ENCODE measurements at places on chromosomes 4 and X.
A peak's percentile ranks its signal among the peaks of the same experiment; 100 is the strongest.

DNA sequence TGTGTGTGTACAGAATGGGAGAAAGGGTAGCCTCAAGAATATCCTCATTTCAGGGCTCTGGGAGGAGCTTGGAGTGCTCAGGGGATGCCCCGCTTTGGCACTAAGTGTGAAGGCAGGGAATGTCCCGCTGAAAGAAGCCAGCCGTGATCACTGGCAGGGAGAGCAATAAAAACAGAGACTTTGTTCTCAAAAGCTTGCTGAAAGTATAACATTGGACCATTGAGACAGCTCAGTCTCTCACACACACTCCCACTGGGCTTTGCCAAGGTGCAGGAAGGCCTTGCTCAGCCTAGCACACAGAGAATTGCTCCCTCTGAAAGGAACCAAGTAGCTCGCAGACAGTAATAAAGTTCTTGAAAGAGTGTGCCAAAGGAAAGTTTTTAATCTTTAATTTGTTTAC is 143.8 kb upstream of the SLITRK2 start:
- DNase-seq, result no peak

DNA sequence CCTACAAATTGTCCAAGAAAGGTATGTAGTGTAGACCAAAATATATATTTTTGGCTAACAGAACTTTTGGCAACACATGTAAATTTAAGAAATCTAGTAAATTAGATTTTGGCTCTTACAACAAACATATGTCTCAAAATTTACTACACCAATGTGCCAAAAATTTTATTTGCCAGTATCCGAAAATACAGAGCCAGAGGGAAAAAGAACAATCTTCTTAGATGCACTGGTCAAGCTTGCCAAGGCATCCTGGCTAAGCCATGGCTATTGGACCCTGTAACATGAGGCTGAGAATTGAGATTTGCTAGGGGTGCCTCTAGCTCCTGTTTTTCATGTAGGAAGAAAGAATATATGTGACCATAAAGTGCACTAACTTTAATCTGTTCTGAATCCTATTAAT is 91.8 kb downstream of the GABRG1 start:
- DNase-seq, result no peak

GRCh38 chr4:52376132-52376704 is 282.9 kb downstream of the USP46 start:
- DNase-seq, result peak; percentile 40

- no peak for DNase-seq
Observed at GRCh38 chrX:153565996-153566580, 32.9 kb downstream of the CCNQ start.

DNA sequence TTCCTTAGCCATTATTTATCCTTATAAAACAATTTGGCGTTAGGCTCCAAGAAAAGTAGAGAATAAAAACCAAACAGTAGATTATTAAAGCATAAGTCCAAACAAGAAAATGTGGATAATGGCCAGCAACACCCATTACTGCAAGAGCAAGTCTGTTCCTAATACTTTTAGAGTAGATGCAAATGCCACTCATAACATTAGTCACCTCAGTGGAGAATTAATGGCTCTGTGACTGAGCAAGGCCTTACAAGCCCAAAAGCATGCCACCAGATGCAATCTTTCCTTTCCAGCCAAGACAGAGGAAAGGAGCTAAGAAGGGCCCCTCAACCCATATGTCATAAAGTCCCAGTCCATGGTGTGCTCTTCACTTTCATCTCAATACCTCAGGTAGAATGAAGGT is 373.8 kb downstream of the OPHN1 start:
- no peak for DNase-seq

- no peak for DNase-seq
Observed at GRCh38 chr4:99696801-99697200, 39.2 kb upstream of the C4orf54 start.

DNA sequence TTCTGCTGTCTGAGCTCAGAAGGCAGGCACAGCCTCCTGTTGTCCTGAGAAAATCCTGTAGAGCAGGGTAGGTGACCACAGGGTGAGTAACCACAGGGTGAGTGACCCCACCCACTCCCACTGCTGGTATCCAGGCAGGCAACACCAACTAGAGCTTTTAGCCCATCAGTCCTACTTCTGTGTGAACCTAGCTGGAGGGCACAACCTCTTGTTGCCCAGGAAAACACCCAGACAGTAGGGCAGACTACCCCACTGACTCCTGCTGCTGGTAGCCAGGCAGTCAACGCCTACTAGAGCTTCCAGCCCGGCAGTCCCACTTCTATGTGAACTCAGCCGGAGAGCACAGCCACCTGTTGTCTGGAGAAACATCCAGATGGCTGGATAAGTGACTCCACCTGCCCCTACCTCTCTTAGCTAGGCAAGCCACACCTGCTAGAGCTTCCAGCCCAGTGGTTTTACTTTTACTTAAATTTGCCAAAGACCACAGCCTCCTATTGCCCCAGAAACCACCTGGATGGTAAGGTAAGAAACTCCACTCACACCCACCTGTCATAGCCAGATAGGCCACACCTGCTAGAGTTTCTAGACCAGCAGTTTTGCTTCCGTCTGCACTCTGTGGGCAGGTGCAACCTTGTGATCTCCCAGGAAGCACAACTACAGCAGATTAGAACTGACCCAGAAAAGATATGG is 371.6 kb downstream of the INPP4B start:
- DNase-seq, result no peak

DNA sequence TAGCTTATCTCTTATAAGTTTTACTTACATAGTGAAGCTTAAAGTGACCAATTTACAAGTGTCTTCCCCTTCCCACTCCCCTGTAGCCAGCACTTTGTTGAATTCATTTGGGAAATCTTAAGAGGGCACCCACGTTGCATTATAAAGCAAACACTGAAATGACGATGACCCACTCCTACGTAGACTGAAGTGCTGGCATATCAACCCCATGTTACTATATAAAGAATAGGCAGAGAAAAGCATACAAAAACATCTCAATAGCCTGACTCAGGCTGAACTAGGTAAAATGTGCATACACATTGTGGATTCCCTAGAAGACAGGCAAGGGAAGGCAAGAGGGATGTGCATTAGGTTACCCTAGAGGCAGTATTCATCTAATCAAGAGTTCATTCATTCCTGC is 313.4 kb downstream of the TENM3 start:
- DNase-seq, result no peak

- no peak for DNase-seq
Observed at GRCh38 chr4:136489101-136489500, 1043.2 kb downstream of the PCDH18 start.

GRCh38 chrX:17580539-17581152 is 156.6 kb upstream of the SCML1 start:
- peak; percentile 44 for DNase-seq

- DNase-seq, result no peak
Observed at GRCh38 chr4:83751336-83751949, 215.5 kb downstream of the GPAT3 start.

- DNase-seq, result no peak
Observed at GRCh38 chr4:112552668-112553067, 36.7 kb upstream of the NEUROG2 start.

- no peak for DNase-seq
Observed at GRCh38 chr4:48798117-48798516, 18.0 kb upstream of the FRYL start.

GRCh38 chrX:2342281-2342688 is 158.5 kb downstream of the DHRSX start:
- no peak for DNase-seq

DNA sequence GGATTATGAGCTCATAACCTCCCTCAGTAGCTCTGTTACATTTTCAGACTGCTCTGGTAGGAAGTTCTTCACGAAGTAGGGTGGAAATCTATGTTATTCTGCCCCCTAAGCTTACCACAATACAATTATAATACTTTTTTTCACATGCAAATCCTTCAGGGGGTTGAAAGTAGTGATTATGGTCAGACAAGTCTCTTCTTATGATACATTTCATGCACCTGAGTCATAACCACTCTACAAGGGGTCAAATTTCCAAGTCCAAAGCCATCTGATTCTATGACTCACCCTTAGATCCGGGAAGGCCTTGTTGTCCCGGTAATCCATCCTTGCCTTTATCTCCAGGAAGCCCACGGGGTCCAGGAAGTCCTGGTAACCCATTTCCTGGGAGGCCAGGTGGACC is 95.2 kb downstream of the ATG4A start:
- DNase-seq, result no peak

DNA sequence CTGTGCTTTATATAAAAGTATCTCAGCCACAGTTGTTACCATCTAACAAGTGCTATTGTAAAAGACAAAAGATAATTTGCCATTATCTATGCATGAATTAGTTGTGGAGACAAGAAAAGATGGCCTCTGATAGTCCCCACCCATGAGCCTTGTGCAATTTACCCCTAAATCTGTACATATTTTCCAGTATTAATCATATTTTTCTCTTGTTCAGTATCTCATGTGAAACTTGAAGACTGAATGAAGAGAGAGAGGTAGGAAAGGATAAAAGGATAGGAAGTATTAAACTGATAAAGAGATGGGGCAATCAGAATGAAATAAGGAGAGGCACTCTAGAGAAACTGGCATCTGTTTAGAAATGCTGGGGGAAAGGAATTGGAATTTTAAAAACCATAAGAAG is 3.7 kb downstream of the MYOZ2 start:
- DNase-seq, result no peak

GRCh38 chrX:120568035-120568434 is 7.3 kb upstream of the CUL4B start:
- no peak for DNase-seq

DNA sequence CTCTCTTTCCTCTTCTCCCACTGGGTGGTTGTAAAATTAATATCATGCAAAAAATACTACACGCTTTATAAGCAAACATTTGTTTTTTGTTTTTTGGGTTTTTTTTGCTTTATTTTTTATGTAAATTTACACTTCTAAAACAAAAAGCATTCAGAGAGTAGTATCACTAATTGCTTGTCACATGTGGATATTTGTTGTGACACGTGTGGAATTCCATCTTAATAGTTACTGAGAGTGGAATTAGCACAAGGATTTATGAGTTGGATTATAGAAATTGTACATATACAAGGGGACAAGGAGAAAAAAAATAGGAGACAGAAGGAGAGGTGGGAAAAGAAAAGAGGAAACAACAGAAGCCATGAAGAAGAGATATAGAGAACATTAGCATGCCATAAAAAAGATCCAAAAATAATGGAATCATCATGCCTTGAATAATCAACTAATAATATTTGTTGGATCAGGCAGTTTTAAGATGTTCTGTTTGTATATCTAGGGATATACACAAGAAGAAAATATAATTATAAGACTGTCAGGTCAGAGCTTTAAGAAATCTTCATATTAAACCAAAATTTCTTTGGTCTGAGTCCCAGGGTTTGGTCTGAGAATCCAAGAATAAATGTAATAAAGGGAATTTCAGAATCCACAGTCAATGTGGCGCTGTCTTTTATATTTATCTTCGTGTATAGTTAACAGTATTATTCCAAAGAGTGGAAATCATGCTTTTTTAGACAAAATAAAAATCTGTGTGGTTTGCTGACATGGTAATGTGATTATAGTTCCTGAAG is 98.5 kb upstream of the INTU start:
- DNase-seq, result no peak

DNA sequence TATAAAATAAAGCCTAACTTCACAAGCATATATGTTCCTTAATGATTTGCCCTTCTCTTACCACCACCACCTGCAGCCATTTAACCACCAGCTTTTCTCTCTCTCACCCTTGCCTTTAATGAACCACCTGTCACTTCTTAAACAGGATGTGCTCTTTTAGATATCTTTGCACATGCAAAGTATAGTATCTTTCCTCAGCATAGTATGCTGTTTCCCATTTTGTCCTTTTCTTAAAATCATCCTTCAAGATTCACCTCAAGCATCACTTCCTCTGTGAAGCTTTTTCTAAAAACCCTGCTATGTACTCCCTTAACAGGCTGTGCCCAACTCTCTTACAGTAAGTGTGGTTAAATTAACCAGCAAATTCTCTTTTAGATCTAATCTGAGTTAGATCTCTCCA is 8.2 kb upstream of the CNOT6L start:
- no peak for DNase-seq

- DNase-seq, result no peak
Observed at GRCh38 chr4:120443116-120443515, 376.5 kb upstream of the MAD2L1 start.

DNA sequence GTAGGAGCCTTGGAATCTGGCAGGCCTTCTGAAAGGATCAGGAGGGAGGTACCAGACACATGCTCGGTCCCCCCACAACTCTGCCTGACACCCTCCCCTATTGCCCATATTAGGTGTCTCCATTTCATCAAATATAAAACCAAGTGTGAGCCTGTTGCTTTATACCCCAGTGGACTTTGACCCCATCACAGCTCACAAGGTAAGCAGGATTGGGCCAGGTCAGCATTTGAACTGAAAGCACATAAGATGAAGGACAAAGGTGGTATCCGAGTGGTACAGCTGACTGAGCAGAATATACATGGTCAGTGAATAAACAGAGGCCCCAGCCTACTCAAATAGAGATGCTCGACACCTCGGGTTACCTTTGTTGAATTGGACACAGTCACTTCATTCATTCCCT is 20.0 kb downstream of the SLC25A43 start:
- no peak for DNase-seq

DNA sequence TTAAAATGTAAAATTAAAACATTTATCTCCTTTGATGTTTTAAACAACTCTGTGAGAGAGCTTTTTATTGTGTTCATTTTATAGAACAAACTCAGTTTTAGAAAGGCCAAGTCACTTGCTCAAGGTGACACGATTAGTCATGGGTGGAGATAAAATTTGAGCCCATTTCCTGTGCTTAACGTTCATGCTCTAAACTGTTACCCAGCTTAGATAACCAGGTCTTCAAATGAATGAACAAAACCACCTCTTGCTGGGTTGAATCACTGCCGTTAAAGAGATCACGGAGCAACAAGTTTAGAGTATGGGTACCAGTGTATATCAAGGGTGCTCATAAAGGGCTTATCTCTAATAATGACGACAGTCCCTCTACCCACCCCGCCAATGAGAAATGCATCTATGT is 10.2 kb upstream of the CASK start:
- DNase-seq, result no peak

GRCh38 chr4:168562041-168562571 is 65.3 kb downstream of the PALLD start:
- no peak for DNase-seq

GRCh38 chr4:52861171-52861823 is 820 bp upstream of the RASL11B start:
- no peak for DNase-seq

DNA sequence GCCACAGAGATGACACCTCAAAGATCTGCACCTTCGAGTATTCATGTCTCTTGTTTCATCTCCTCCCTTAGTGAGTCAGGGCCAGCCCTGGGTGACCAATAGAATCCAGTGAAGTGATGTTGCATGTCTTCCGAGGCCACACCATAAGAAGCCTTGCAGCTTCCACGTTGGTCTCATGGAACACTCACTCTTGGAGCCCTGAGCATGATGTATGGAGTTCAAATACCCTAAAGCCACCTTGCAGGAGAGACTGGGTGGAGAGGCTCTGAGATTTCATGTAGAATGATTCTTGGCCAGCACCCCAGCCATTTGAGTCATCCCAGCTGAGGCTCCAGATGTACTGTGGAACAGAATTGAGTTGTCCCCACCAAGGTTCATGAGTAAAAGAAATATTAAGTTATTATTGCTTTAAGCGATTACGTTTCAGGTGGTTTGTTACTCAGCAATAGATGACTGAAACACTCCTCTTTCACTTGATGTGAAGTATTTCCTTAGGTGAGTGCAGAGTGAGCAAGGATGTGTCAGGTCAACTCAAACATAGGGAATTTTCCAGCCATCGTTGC is 5.0 kb upstream of the RP2 start:
- no peak for DNase-seq
